ENCODE measurements at places on chromosomes 11 and 22. TPM values are rescaled to one million over a fixed set of nuclear protein-coding genes. Genes with fewer than 3 reads are reported as not detected.

The MFRP gene
- total RNA-seq, result not detected

The OR2AT4 gene
- total RNA-seq, result not detected

The ANO3 gene
- total RNA-seq, result not detected

The OR51E2 gene
- not detected for total RNA-seq

DNA sequence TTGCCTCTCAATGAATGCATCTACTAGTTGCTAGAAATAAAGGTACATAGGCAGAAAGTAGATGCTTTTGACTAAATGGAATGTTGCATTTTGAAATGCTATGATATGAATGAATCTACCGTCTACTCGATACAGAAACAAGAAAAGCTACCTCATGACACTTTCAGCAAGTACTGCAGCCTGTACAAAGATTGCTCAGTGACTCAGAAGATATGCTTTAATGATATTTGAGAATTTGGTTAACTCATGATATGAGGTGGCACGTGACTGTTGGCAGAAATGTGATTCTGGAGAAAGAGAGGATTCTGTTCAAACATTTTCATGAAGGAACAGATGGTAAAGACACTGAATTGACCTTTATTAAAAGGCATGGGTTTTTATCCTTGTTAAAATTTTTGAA lies 76.0 kb downstream of the HSD17B12 start:
- H3K4me1 ChIP-seq, result no peaks in the 10 kb centered on the region
- H3K36me3 ChIP-seq, result peaks cover 43% of the 10 kb centered on the region
- DNase-seq, result no peak

DNA sequence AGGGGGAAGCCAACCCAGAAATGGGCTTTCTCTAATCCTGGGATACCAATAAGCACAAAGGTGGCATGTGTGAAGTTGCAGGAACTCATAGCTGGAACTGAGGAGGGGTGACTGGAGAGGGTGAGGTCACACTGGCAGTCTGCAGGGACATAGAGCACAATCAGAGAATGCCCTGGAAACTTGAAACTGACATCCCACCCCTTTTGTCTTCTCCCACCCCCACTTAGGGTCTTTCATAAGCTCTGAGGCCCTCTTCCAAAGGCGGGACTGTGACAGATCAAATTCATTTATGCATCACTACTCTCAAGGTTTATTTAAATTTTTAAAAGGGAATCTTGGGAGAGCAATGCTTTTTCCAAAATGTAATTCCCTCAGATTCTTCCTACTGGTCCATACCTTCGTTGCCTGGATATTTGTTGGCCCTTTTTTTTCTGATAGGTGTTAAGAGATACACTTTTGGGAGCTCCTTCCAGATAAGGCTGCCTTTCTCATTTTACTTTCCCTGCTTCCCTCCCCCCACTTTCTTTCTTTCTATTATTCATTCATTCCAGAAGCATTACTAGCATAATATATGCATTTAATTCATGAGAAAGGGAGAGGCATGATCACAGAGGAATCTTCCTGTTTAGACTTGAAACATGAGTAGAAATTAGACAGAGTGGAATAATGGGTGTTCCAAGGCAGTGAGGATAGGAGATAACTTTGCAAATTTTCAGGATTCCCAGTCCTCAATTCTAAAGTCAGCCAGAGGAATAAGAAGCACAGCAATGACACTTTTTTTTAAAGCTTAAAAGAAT lies 14.8 kb downstream of the OR51E2 start:
- H3K4me3 ChIP-seq, result no peak overlapping the region
- H3K4me1 ChIP-seq, result no peaks in the 10 kb centered on the region
- DNase-seq, result no peak
- H3K36me3 ChIP-seq, result no peaks in the 10 kb centered on the region
- no peaks in the 10 kb centered on the region for H3K27me3 ChIP-seq

The SF3B2 gene
- total RNA-seq, result 278 TPM

GRCh38 chr11:108500721-108501120 lies 2.5 kb upstream of the POGLUT3 start:
- H3K4me1 ChIP-seq, result peaks cover 14% of the 10 kb centered on the region
- H3K36me3 ChIP-seq, result peaks cover 3% of the 10 kb centered on the region
- H3K27ac ChIP-seq, result no peak overlapping the region
- H3K4me3 ChIP-seq, result no peak overlapping the region

DNA sequence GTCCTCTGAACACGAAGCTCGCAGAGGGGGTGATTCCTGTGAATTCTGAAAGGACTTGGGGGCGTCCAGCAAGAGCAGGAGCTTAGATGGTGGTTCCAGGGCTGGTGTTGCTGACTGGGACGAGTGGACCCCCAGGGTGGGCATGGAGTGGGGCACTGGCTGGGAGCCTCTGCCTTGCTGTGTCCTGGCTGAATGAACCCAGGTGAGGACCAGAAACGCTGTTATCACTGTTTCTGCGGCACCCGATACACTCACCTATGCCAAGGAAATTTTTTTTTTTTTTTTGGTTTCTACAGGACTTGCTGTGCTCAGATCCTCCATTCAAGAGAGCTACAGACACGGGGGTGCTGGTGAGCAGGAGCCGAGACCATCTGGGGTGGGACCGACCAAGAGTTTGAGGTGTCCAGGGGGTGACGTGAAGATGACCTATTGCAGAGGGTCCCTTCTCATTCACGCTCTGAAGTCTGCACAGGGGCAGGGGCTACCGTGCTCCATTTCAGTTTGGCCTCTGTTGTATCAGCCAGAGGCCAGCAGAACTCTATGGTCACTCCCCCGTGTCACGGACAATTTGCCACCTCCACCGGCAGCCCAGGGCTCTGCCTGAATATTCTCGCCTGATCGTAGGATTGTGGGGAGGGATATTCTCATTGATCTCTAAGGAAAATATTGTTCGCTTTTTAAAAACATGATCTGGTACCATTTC lies 3.6 kb downstream of the SMIM38 start:
- H3K4me1 ChIP-seq, result peaks cover 10% of the 10 kb centered on the region
- no peak overlapping the region for H3K4me3 ChIP-seq
- H3K27me3 ChIP-seq, result peaks cover 2% of the 10 kb centered on the region
- no peak overlapping the region for H3K27ac ChIP-seq

GRCh38 chr22:49521787-49522224 lies 305.9 kb downstream of the BRD1 start:
- H3K4me3 ChIP-seq, result no peak overlapping the region
- H3K27me3 ChIP-seq, result peaks cover 5% of the 10 kb centered on the region
- no peaks in the 10 kb centered on the region for H3K4me1 ChIP-seq
